Vagina (tissue), 2 donors: ENCODE measurements at places on chromosomes 4 and X.

DNA sequence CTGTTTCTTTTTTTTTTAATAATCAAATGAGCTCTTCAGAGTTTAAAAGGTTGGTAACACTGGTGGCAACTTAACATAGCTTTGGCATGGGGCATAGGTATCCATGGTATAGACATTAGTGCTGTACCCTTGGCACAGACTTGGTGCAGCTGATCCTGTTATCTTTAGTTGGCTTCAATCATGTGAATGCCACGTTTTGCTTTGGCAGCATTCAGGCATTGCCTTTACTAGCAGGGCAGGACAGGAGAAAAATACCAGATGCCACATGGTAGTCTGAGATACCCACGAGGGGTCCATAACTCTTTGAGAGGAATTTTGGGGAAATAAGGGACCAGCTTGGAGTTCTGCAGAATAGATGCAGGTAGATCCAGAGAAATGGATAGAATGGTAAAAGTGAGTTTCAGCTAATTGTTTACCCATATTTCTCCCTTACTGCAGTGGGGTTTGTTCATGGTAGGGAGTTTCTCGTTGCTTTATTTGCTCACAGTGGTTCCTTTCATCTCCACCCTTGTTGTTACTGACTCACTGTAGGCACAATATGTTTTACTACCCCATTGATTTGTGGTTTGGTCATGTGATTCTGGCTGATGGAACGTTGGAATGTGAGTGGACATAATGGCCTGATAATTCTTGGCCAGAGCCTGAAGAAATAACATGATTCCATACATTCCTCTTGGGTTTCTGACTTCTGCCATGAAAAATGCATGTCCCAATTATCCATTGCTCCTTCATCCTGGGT lies 342.7 kb downstream of the GLUD2 start:
- no peak for DNase-seq

GRCh38 chr4:97645071-97645821 lies 498.0 kb downstream of the STPG2 start:
- DNase-seq, result no peak

DNA sequence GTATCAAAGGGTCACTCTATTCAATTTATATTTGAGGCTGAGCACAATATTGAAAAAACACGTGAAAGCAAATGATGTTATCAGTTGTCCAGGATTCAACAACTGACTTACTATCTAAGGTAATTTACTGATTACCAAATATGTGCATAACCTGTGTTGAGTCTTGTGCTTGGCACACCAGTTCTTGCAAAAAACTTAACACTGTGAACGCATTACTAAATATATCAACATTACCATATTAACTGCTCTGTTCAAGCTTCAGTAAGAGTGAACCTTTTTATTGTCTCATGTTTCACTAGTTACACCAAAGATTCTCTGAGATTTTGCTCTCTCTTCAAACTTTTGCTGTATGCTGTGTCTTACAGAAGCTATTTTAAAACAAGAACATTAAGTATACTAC lies 38.4 kb downstream of the PPARGC1A start:
- no peak for DNase-seq

DNA sequence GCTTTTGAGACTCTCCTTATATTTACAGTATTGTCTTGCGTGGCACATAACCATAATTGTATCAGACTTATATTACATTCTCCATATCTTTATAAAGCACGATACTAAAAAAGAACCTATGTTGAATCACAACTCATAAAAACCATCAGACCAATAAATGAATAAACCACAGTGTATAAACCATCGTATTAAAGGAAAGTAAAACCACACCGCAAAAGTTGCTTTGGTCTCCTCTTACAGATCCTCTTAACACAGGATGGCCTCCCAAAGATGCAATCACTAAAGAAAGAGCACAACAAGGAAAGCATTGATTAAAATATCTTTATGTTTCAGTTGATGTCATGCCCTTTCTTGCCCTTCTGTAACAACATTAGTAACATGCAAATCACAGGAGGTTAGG lies 437.9 kb downstream of the AFF2 start:
- DNase-seq, result no peak

GRCh38 chrX:119573222-119573621 lies 1.1 kb upstream of the UBE2A start:
- no peak for DNase-seq

DNA sequence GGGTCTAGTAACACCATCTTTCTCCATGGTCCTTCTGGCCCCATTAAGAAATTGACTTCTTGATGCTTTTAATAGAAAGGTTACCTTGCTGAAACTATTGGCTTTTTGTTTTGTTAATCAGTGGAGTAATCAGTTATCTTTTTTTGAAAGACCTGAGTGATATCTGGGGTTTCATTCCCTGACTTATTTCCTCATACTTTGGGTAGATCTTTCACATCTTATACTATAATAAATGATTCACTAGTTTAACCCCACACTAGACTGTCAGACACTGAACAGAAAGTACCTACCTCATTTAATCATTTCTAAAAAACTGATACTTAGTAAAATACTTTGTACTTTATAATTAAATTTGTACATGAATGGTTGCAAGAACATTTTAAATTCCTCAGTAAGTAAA lies 1021.1 kb downstream of the STIM2 start:
- no peak for DNase-seq

GRCh38 chrX:105266456-105266855 lies 46.0 kb upstream of the TEX13A start:
- no peak for DNase-seq

DNA sequence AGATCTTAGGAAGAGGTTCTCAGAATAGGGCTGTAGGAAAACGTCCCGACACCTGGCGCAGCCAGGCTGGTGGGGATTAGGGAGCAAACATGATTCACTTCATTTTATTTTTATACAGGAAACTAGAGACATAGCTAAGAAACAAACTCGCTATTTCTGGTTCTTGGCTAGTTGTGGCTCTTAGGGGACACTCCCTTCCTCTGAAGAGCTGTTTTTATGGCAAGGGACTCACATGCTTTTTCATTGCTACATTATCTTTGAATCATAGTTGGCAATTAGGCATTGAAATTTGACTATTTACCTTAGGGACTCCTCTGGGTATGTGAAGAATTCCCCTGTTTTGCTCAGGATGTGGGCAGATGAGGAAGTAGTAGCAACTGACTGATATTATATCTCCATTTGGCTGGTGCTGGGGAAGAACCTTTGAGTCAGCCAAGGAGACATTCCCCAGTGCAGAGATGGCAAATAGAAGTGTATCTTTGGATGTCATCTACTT lies 174.5 kb downstream of the SMIM20 start:
- DNase-seq, result no peak

- DNase-seq, result no peak
Observed at GRCh38 chrX:70289168-70289792, 447 bp downstream of the PDZD11 start.

DNA sequence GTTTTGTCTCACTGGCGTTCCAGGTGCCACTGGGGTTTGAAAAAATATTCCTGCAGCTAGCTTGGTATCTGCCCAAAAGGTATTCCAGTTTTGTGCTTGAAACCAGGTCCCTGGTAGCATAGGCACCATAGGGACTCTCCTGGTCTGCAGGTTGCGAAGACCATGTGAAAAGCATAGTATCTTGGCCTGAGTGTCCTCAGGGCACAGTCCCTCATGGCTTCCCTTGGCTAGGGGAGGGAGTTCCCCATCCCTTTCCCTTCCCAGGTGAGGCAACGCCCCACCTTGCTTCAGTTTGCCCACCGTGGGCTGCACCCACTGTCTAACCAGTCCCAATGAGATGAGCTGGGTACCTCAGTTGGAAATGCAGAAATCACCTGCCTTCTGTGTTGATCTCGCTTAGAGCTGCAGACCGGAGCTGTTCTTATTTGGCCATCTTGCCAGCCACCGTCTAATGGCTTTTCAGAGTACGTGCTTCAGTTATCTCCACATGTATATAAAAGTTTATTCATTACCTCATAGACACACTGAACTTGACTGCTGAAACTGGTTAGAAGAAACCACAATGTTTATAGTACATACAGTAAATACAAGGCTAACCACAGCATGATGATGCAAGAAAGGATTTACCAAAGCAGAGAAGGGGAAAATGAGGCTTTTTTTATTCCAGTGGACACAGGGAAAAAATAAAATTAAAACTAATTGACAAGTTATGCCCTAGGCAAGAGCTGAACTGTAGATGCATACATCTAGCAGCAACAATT lies 10.6 kb downstream of the PBDC1 start:
- DNase-seq, result no peak

- DNase-seq, result no peak
Observed at GRCh38 chrX:1397441-1398270, 5.7 kb upstream of the SLC25A6 start.

DNA sequence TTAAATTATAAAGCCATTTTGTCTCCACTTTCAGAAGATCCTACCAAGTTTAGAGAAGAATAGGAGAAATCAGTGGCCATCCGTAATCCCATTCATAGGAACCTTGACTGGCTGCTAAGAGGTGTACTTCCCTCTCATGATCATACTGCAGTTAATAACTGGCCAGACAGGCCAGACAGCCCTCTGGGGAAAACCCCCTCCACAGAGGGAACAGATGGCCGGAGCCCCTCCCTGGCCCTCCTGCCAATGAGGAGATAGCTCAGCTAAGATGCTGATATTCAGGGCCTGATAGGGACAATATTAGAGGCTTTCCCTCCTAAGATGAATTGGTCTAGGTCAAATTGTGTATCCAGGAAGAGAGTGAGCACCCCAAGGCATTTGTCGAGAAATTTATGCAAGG lies 200.0 kb upstream of the MAOA start:
- DNase-seq, result no peak

GRCh38 chrX:42117318-42117717 lies 194.0 kb upstream of the CASK start:
- DNase-seq, result no peak

DNA sequence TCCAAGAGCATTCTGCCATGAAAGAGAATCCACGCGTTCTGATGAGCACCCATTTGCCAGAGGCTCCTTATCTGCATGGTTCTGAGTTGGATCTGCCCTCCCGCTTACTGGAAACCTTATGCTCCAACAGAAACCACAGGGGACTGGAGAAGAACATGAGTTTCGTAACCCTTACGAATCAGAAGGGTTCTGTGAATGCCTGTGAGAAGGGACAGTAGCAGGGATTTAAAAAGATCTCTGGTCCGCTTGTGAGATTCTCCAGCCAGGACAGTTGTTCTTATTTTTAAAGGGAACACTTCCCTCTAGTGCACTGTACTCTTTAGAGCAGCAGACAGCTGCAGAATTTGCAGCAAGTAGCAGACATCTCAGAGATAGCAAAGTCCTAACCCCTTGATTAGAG lies 22.5 kb upstream of the CENPU start:
- no peak for DNase-seq

GRCh38 chr4:109238746-109239145 lies 63.7 kb downstream of the COL25A1 start:
- no peak for DNase-seq

DNA sequence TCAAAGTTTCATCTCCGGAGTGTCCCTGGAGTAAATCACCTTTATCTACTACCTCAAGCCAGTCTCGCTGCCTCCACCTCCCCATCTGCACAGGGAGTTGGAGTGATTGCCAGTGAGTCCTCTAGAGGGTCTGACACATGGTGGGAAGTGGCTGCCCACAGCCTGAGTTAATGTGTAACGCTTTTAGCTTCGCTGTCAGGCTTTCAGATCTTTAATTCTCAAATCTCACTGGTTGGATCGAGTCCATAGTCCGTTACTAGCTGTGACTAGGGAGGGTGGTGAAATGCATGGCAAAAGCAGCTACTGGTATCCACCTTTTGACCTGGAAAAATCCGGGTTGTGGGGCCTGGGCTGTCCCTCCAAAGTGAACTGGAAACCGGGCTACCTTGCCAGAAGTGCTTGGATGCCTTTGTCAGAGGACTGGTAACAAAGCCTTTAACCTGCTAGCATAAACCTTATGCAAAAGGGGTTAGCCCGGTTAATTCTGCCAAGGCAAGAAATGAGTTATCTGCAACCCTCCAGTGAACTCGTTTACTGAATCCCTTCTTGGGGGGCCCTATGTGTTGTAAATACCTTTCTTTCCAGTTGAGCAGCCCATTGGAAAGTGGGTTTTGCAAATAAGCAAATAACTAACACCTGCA lies 5.1 kb upstream of the WDR1 start:
- no peak for DNase-seq

- no peak for DNase-seq
Observed at GRCh38 chr4:151866592-151866918, 105.7 kb upstream of the GATB start.

DNA sequence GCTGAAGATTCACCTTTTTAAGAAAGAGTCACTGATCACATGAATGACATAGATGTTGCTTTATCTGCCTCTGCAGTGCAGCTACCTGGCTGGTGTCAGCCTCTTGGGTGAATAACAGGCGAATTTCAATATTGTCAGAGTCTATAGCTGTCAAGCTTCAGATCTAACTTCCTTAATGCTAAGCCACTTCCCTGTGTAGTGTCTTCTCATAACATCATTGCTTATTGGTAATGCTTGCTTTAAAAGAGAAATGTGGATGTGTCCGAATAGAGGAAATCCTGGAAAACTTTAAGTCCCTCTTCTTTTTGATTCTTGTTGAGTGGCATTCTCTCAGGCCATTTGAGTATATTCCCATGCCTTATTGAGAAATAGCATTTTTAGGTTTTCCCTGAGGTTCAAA lies 7.3 kb upstream of the IGFBP7 start:
- no peak for DNase-seq

GRCh38 chrX:34918856-34919255 lies 23.7 kb upstream of the FAM47B start:
- DNase-seq, result no peak

DNA sequence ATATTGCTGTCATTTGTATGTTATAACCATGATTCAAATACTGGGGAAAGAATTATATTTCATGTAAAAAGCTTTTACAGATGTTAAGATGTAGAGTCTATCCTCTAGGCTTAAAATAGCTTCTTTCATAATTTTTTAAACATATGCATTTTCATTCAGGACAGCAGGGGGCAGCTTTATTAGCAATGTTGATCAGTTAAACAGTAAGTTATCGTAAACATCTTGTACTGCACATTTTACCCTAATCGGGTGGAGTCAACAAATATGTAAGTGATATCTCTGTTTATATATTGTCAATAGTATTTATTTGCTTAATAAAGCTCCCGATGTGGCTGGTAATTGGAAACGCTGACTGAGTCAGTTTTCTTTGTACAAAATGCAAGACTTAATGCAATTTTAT lies 142.5 kb upstream of the MED14 start:
- no peak for DNase-seq

DNA sequence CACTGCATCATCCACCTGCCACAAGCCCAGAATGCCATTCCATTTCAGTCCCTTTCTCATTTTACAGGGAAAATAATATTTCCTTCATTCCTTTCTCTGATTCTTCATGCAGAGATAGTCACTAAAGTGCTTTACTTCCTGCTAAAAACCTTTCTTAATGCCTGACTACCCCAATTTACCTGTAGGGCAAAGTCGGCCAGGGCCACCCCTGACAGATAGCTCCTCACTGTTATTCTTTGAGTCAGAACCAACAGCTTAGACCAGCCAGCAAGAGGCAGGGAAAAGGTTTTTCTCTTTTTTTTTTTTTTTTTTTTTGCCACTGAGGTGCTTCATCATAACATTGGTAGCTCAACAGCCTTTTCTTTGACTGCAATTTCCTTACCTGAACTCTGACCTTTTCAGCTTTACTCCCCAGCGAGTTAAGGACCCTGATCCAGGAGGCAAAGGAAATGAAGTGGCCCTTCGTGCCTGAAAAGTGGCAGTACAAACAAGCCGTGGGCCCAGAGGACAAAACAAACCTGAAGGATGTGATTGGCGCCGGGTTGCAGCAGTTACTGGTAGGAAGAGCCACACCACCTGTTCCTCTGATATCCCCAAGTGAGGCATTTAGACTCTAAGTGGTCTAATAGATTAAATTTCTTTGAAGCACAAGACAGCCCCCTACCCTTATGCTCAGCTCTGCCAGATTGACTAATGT lies 85.0 kb downstream of the ALPK1 start:
- DNase-seq, result no peak

- DNase-seq, result no peak
Observed at GRCh38 chr4:41135801-41136200, 78.5 kb downstream of the APBB2 start.
